ENCODE measurements at places on chromosomes 7 and 10.
A peak's percentile ranks its signal among the peaks of the same experiment; 100 is the strongest.

DNA sequence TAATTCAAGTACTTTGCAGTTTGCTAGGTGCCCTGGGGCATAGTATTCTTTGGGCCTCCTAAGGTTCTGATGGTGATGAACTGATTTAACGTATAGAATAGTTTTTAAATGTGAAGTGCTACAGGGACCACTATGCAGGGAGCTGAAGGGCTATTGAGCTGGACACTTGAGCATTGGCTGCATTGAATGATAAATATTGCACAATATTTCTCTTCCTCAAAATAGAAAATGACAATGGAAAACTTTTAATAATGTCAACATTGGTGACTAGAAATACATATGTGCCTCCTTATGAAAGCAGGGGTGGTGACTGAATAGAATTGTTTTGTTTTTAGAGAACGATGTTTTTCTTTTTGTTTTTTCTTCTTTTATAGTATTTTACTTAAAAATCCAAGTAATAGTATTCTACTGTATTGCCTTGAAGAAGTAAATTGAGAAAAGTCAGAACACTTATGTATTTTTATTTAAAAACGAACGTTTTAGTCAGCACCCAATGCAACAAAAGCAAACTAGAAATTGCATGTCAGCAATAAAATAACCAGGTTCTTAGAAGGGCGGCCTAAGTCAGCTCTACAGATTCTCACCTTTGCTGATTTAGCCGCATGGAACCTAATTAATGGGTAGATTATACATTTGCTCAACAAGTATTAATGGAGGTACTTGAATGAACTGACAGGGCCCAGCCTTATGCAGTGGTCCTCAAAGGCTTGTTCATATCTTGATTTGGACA, 244.0 kb upstream of the KLF6 start:
- no peak for DNase-seq

DNA sequence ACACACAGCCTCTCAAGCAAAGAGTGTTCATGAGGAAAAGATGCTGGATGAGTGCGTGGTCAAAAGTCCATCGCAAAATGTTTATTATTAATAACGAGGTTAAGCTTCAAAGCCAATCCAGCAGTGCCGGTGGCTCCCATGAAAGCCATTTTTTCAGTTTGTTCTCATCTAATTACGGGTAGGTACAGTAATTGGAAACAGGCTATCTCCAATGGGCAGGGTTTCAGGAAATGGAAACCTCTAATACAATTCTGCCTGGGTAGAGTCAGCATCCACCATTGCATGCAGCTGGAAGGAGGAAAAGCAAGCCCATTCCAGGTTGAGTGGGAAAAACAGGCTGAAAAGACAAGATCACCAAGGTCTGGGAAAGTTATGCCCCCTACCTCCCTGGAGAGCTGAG, 57.4 kb downstream of the GPAM start:
- no peak for DNase-seq

DNA sequence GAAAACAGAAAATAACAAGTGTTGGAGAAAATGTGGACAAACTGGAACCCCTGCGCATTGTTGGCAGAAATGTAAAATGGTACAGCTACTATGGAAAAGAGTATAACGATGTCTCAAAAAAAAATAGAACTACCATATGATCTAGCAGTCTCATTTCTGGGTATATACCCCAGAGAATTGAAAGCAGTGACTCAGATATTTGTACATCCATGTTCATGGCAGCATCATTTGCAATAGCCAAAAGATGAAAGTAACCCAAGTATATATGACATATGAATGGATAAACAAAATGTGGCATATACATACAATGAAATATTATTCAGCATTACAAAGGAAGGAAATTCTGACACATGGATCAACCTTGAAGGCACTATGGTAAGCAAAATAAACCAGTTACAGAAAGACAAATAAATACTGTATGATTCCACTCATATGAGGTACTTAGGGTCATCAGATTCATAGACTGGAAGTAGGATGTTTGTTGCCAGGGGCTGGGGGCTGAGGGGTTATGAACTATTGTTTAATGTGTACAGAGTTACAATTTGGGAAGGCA, 4.9 kb downstream of the NRCAM start:
- DNase-seq = no peak

DNA sequence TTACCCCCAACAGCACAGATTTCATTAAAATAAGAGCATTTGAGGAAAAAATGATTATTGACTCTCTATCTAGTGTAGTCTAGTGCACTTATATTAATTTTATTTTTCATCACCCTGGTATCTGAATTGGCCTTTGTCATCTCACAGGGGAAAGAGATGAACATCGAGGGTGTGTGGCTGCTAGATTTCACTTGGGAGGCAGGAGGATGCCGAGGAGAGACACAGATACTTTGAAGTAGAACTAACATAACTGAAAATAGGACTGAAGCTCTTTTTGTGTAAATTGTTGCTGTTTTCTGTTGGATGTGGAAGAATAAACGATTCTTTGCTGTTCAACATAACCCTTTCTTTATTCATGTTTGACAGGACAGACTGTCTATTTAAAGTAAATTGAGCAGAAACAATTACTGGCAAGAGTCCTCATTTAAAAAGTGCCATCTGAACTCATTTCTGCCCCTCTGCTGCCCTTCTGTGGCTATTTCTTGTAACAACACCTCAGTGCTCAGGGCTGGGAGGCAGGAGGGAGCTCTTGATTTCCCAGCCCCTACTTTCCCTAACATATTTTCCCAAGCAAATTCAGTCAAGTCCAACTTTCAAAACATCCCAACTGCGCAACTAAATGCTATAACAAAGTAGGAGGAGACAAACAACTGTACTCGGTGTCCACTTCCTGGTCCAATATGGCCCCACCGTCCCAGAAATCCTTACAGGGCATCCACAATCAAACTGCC, 15.6 kb downstream of the LYZL1 start:
- DNase-seq = peak; percentile 6

GRCh38 chr7:11009631-11010030, 36.0 kb downstream of the PHF14 start:
- no peak for DNase-seq

DNA sequence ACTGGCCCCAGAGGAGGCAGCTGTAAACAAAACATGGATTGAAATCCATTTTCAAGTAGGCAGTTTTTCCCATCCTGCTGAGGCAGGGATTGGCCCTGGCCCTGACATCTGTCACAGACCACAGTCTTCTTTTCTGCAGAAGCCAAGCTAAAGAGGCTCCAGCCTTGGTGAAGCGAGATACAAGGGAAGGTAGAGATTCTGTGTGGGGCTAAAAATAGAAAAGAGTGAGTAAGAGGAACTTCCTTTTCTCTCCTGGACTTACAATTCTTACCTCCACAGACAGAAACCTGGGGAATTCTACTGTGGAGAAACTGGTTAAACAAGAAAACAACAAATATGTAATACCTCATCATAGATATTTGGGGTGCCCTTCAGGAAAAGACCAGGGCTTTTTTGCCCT, 624.8 kb upstream of the FZD8 start:
- no peak for DNase-seq

GRCh38 chr7:110388457-110388856, 702.5 kb upstream of the LRRN3 start:
- DNase-seq = no peak

DNA sequence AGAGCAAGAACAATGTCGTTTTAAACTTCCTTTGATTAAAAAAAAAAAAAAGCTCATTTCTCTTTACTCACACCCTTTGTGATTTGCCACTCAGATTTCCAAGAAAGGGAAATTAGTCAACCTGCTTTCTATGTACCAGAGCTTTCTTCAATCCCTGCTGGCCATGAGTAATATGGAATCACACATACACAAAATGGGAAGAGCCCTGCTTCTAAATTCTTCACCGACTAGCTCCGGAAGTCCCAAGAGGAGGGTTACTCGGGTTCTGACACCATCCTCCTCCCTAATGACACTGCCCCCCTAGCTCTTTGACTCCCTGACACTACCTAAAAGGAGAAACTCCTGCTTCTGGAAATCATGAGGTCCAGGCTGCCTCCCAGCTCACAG, 81.8 kb upstream of the SFMBT2 start:
- no peak for DNase-seq

- no peak for DNase-seq
Measured at GRCh38 chr10:44780426-44780825, 130.7 kb upstream of the TMEM72 start.

GRCh38 chr7:15609287-15609686, 47.5 kb upstream of the AGMO start:
- DNase-seq = no peak

GRCh38 chr10:3233486-3233990, 61.0 kb upstream of the PITRM1 start:
- no peak for DNase-seq

GRCh38 chr10:3568392-3568791, 216.6 kb downstream of the KLF6 start:
- DNase-seq = no peak

GRCh38 chr7:41491883-41492471, 210.9 kb downstream of the INHBA start:
- no peak for DNase-seq

DNA sequence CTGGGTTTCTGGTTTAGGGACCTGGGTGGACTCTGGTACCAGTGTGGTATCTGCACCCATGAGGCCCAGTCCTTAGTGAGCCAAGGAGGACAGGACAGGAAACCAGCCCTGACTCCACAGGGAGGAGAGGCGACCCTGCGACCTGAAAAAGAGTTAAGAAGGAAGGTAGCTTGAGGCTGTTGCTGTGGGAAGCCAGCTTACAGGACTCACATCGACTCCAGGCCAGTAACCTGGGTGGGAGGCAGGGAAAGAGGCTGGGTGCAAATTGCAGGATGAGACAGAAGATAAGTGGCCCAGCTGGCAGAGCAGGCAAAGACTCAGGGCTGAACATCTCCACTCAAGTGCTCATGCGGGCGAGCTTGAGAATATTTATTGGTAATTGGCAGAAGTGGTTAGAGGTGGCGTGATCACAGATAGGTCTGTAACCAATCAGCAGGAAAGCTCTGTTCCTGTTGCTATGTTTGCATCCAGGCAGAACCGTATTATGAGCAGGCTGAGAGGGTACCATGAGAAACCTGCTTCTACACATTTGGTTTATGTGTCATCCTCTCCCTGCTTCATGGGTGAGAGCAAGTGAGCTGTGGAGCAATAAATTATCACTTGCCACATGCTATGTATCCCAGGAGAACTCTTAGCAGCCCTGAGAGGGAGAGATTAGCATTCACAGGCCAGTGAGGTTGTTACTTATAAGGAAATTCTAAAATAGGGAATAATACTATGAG, 11.0 kb downstream of the TLL2 start:
- DNase-seq = no peak

GRCh38 chr10:42242135-42242805, 396.1 kb downstream of the ZNF33B start:
- DNase-seq = no peak

- DNase-seq = no peak
Measured at GRCh38 chr7:101923602-101923985, 106.2 kb downstream of the CUX1 start.

- no peak for DNase-seq
Measured at GRCh38 chr7:127885222-127885772, 145.9 kb downstream of the LRRC4 start.

DNA sequence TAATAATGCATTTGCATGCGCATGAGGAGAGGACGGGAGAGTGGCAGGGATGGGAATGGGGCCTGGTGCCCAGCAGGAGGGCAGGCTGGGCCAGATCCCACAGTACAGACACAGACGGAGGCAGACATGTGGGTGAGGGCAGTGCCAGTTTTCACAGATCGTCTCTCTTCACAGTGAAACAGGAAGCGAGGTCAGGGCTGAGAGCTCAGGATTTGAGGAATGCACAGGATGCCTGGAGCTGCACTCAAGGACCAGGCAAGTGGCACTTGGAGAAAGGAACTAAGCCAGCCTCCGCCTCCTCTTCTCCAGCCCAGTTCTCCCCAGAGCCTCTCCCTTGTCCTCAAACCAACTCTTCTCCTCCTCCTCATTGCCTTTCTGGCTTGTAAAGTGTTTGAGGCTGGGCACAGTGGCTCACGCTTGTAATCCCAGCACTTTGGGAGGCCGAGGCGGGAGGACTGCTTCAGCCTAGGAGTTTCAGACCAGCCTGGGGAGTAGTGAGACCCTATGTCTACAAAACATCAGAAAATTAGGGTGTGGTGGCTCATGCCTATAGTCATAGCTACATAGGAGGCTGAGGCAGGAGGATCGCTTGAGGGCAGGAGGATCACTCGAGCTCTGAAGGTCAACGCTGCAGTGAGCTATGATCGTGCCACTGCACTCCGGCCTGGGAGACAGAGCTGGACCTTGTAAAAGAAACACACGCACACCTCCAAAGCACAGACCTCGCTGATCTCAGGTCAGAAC, 115.2 kb downstream of the HIP1 start:
- DNase-seq = no peak

GRCh38 chr7:138892006-138892630, 89.1 kb downstream of the KIAA1549 start:
- no peak for DNase-seq

DNA sequence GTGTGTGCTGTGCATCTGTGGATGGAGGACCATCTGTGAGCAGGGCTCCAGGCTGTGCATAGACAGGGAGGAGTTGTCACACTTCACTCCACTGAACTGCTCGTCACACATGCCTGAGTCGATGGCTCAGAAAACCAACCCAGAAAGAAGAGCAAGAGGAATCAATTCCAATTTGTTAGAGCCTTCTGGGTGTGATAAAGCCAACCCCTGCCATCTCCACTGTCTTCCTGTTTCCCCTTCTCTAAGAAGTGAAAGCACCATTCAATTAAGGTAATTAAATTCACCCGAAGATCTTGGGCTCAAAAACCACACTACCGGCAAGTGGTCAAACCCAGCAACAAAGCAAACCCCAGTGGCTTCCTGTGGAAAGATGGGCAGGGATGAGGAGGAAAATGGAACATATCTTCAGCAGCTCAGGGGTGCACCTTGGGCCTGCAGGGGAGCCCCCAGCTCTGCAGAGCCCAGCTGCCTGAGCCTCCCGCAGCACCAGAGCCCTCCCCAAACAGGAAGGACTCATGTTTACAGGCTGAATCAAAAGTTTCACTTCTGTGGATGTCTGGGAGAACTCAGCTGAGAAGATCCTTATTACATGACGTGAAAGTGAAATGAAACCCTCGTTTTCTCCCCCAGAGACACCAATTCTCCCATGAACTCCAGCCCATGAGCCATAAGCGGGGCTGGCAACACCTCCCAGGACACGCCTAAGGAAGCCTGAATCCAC, 10.9 kb downstream of the C10orf71 start:
- DNase-seq = peak; percentile 23

DNA sequence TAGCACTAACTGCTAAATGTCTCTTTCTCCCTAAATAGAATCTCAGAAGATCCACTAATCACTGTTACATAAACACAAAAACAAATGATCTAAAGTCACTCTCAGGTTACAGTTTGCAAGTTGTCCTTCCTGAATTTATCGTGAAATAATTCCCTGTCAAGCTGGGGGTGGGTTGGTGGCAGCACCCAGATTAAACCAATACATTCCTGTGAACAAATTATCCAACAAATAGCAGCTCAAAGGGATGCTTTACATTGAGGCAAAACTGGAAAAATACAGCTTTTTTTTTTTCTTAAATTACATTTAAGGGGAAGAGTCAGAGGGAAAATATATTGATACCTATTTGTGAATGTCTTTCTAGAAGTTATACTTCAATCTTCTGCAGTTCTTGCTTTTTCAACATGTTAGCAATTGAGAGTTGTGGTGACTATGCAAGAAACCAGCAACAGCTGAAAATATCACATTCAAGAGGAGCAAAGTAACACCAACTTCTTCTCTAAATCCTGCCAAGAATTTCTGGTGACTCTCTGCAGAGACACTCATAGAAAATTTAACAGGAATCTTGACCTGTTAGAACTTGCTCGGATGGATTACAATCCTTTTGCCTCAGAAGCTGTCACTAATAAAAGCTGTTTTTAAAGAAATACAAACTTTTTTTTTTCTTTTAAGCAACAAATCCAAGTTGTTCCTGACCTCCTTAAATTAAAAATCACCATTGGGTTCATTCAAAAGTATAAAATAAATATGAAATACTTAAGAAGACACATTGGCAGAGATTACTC, 18.9 kb downstream of the LMOD2 start:
- no peak for DNase-seq

- DNase-seq = no peak
Measured at GRCh38 chr7:28823582-28823981, 134.5 kb downstream of the TRIL start.
